T-helper 17 cell (primary cell): ENCODE measurements at places on chromosomes 12 and 14. TPM values are rescaled to one million over a fixed set of nuclear protein-coding genes. Genes with fewer than 3 reads are reported as not detected.

FAM186B gene
- total RNA-seq, result 0.37 TPM

GRCh38 chr12:45644541-45644940, 85.0 kb upstream of the ARID2 start:
- H3K4me1 ChIP-seq, result peaks cover 9% of the 10 kb centered on the region
- peaks cover 2% of the 10 kb centered on the region for H3K27me3 ChIP-seq
- peak overlapping the region; percentile 70 for H3K27ac ChIP-seq

DNA sequence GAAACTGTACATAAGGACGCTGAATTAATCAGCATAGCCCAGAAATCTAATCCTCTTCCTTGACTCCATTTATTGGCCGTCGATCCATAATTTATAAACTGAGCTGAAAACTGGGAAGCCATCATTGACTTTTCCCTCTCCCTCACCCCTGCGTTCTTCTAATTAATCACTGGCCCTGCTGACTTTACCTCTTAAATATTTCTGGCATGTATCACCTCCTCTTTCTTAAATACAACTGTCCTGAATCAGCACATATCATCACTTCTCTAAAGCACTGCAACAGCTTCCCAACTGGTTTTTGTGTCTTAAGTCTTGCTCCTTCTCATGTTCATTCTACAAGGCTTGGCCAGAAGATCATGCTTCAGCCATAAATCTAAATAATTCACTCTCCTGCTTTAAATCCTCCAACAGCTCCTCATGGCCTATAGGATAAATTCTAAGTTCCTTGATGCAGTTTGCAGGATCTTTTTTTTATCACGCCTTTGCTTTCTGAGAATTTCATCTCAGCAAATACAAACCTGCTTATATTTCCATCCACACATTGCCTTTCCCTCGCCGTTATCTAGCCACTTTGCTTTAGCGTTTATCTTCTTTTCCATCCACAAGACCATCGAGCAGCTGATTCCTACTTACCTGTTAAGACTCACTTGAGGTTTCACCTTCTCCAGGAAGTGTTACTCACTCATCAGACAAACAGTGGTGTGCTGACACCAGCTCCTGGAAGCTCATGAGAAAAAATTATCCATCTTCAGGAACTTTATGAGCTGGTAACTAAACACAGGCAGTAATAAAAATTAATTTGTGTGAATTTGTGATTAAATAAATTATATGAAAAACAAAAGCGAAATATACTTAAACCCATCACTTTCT, 295.6 kb upstream of the FLRT2 start:
- no peak overlapping the region for H3K4me3 ChIP-seq
- no peak for DNase-seq
- H3K27me3 ChIP-seq, result no peaks in the 10 kb centered on the region
- H3K36me3 ChIP-seq, result no peaks in the 10 kb centered on the region

GRCh38 chr14:96559571-96559970, 57.4 kb downstream of the PAPOLA start:
- no peak overlapping the region for H3K4me3 ChIP-seq
- DNase-seq, result no peak
- no peaks in the 10 kb centered on the region for H3K27me3 ChIP-seq
- H3K36me3 ChIP-seq, result peaks cover 7% of the 10 kb centered on the region
- H3K27ac ChIP-seq, result peak overlapping the region; percentile 45

- no peaks in the 10 kb centered on the region for H3K4me1 ChIP-seq
- H3K27ac ChIP-seq, result no peak overlapping the region
- DNase-seq, result no peak
- H3K27me3 ChIP-seq, result peaks cover 5% of the 10 kb centered on the region
- H3K36me3 ChIP-seq, result no peaks in the 10 kb centered on the region
Measured at GRCh38 chr12:114166362-114166761, 200.2 kb upstream of the RBM19 start.

DNA sequence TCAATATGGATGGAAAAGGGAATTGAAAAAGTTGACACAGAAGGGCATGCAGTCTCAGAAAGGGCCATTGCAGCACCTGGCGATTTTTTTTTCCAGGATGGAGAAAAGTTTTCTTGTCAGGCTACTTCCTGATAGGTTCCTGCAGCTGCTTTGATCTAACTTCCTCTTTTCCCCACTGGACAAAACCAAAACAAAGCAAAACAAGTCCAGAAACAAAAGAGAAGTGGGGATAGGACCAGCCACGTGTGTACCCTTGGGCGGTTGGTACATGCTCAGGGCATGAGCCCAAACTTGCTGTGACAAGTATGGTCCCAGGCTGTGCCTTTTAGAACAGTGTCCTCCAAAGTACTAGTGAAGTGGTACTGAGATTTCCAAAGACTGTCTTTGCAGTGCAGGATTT, 89.8 kb downstream of the CHST11 start:
- no peaks in the 10 kb centered on the region for H3K27me3 ChIP-seq
- H3K36me3 ChIP-seq, result no peaks in the 10 kb centered on the region
- DNase-seq, result no peak
- peaks cover 48% of the 10 kb centered on the region for H3K4me1 ChIP-seq
- no peak overlapping the region for H3K27ac ChIP-seq

LRP1-AS gene
- not detected for total RNA-seq

PLEK2 gene
- 2.1 TPM for total RNA-seq

- no peaks in the 10 kb centered on the region for H3K4me1 ChIP-seq
- no peak overlapping the region for H3K4me3 ChIP-seq
- DNase-seq, result no peak
- no peaks in the 10 kb centered on the region for H3K36me3 ChIP-seq
- H3K27me3 ChIP-seq, result peaks cover 79% of the 10 kb centered on the region
- no peak overlapping the region for H3K27ac ChIP-seq
Measured at GRCh38 chr12:4918950-4919660, 9.4 kb downstream of the KCNA1 start.

GLI1 gene
- total RNA-seq, result 0.10 TPM

SCN8A gene
- 0.47 TPM for total RNA-seq

GRCh38 chr12:88529531-88530488, 50.5 kb downstream of the KITLG start:
- H3K27ac ChIP-seq, result no peak overlapping the region
- H3K36me3 ChIP-seq, result no peaks in the 10 kb centered on the region
- no peak for DNase-seq
- no peaks in the 10 kb centered on the region for H3K27me3 ChIP-seq

LHX5 gene
- total RNA-seq, result not detected

DNA sequence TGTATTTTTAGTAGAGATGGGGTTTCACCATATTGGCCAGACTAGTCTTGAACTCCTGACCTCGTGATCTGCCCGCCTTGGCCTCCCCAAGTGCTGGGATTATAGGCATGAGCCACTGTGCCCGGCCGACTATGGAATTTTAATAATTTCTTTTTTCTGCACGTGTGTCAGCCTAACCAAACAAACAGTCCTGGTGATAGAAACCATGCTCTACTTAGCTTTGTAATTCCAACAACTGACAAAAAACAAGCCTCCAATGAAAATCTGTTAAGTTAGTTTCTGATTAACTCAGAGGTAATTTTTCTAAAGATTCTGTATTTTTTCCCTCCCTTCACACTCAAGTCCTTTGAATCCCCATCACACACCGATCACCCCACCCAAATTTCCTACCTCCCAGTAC, 15.3 kb downstream of the COQ10A start:
- peaks cover 5% of the 10 kb centered on the region for H3K4me1 ChIP-seq
- H3K4me3 ChIP-seq, result no peak overlapping the region
- no peaks in the 10 kb centered on the region for H3K27me3 ChIP-seq
- H3K36me3 ChIP-seq, result peaks cover 8% of the 10 kb centered on the region
- peak overlapping the region; percentile 24 for H3K27ac ChIP-seq

DNA sequence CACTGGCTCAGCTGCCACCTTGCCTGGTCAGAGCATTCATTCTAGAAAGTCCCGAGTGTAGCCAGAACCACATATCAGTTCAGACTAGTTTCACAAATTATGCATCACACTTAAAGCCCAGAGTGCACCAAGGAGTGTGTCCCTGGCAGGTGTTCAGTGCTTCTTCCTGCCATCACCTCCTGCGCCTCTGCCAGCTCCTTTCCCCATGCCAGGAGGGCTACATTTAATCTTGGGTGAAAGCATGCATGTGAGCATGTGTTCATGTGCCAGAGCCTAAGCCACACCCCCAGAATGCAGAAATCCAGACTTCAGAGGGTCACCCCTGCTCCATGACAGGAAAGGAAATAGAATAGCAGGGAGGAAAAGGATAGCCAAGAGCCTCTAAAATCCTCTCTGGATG, 381.6 kb downstream of the DPF3 start:
- H3K36me3 ChIP-seq, result no peaks in the 10 kb centered on the region
- peaks cover 5% of the 10 kb centered on the region for H3K27me3 ChIP-seq
- no peak overlapping the region for H3K27ac ChIP-seq
- no peak for DNase-seq

- no peak overlapping the region for H3K4me3 ChIP-seq
- H3K27ac ChIP-seq, result no peak overlapping the region
- no peaks in the 10 kb centered on the region for H3K27me3 ChIP-seq
- peaks cover 2% of the 10 kb centered on the region for H3K36me3 ChIP-seq
Measured at GRCh38 chr14:75845136-75845804, 136.5 kb downstream of the TGFB3 start.

OLR1 gene
- total RNA-seq, result 0.15 TPM

- H3K27ac ChIP-seq, result no peak overlapping the region
- no peaks in the 10 kb centered on the region for H3K4me1 ChIP-seq
- H3K36me3 ChIP-seq, result no peaks in the 10 kb centered on the region
- H3K4me3 ChIP-seq, result no peak overlapping the region
Measured at GRCh38 chr14:40122968-40123648, 690.9 kb upstream of the FBXO33 start.

BIN2 gene
- total RNA-seq, result 216 TPM

ISM2 gene
- not detected for total RNA-seq

DNA sequence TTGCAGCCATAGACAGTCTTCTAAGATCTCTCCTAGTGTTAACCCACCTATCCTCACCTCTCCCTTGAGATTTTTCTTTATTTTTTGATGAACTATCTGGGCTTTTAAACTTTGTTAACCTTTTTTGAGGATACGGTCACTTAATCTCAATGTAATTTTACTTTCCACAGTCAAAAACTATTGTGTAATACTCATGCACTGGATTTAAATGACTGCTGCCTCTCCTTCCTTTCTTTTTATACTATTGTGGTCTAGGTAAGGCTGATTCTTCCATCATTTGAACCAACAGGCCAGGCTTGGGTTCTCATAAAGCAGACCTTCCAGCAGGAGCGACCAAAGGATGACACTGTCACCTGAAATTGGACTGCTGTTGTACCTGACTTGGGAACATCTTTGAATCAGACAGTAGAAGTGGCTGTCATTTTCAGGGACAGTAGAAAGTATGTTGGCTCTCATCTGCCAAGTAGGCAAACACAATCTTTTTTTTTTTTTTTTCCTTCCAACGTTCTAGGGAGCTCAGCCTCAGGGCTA, 689 bp upstream of the PDE3A start:
- DNase-seq, result no peak
- peaks cover 4% of the 10 kb centered on the region for H3K4me1 ChIP-seq
- H3K27ac ChIP-seq, result no peak overlapping the region
- H3K36me3 ChIP-seq, result no peaks in the 10 kb centered on the region

CIDEB gene
- 14.5 TPM for total RNA-seq

DNA sequence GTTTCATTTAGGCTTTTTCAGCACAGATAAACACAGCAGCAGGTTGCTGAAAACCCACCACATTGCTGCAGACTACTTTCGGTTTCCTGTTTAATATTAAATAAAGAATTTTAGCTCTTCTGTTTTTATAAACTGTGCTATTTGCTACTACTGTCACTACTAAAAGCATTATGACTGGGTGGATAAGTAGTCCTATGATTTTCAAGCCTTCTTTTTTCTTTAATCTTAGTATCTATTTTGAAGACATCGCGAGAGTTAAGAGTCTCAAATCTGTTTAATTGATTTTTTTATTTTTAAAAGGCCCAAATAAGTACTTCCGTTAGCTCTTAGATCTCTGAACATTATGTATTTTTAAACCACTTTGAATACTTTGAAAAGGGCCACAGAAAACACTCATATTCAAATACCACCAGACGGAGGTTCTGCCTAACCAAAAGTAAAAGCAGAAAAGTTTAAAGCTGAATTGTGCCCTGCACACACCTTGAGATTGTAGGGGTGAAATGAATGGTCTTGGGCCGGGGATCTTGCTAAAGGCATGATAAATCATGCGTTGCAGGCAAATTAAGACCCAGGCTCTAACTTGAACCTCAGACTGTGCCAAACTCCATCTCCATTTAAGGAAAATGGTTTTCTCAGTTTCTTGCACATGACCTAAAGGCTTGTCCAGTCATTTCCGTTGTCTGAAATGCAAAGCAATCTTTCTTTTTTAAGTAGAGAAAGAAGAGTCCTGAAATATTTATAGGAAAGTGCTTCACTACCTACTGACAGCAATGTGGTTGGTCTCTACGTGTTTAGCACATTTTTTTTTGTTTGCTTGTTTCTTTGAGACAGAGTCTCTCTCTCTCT, 13.6 kb upstream of the FOXN3 start:
- peak overlapping the region; percentile 94 for H3K27ac ChIP-seq
- H3K27me3 ChIP-seq, result no peaks in the 10 kb centered on the region
- peak overlapping the region; percentile 87 for H3K4me3 ChIP-seq
- DNase-seq, result no peak

IGFBP6 gene
- total RNA-seq, result 0.45 TPM

DNA sequence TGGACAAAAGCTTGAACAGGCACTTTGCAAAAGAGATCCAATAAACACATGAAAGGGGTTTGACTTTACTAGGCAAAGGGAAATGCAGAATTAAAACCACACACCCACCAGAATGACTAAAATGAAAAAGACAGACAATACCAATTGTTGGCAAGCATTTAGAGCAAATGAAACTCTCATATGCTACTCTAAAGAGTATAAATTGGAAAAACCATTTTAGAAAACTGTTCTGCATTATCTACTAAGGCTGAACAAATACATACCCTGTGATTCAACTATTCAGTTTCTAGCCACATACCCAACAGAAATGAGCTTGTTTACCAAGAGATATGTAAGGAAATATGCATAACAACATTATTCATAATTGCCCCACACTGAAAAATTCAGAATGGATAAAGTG, 8.5 kb upstream of the IL22 start:
- no peaks in the 10 kb centered on the region for H3K36me3 ChIP-seq
- no peak overlapping the region for H3K27ac ChIP-seq
- H3K4me3 ChIP-seq, result no peak overlapping the region
- DNase-seq, result no peak

PRH2 gene
- not detected for total RNA-seq
